HCT116 (cell line): ENCODE measurements at places on chromosomes 12 and 14. TPM values are rescaled to one million over a fixed set of nuclear protein-coding genes. Genes with fewer than 3 reads are reported as not detected.

Gene ARHGAP9
- total RNA-seq: 0.84 TPM

GRCh38 chr12:13452955-13453570 is 256.5 kb downstream of the EMP1 start:
- DNase-seq: no peak

DNA sequence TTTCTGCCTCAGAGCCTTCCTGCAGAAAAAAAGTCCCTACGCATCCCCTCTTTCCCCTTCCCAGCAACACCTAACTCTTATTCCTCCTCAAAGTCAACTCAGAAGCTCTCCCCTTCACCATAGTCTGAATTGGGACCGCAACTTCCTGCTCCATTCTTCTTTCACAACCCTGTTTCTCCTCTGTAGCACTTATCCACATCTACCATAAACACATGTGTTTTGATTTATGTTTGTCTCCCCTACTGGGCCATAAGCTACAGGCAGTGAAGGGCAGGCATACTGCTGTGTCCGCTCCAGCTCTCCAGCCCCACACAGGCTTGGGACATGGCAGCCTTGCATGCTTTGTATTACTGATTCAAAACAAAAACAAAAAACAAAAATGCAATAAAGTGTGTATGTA is 5.9 kb downstream of the SDR9C7 start:
- no peak for DNase-seq

DNA sequence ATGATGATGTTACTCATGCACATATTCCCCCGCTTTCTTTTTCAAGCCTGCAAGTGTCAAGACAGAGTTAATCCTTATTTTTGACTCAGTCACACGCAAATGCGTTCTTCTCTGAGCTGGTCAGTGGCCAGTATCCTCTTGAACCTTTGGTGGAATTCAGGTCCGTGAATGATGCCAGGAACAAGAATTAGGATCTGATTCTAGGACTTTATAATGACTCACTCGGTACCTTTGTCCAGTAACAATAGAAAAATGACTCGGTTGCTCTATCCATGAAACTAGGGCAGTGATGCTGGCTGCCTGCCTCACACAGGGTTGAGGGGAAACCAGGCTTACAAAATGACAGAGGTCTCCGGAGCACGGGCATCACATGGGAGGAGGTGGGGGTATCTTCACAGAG is 185.8 kb upstream of the NUDT4 start:
- no peak for DNase-seq

- no peak for DNase-seq
These were observed 182.3 kb downstream of the TMEM132C start for GRCh38 chr12:128449146-128449894.

GRCh38 chr14:32023540-32023939 is 53.6 kb upstream of the ARHGAP5 start:
- DNase-seq: no peak

DNA sequence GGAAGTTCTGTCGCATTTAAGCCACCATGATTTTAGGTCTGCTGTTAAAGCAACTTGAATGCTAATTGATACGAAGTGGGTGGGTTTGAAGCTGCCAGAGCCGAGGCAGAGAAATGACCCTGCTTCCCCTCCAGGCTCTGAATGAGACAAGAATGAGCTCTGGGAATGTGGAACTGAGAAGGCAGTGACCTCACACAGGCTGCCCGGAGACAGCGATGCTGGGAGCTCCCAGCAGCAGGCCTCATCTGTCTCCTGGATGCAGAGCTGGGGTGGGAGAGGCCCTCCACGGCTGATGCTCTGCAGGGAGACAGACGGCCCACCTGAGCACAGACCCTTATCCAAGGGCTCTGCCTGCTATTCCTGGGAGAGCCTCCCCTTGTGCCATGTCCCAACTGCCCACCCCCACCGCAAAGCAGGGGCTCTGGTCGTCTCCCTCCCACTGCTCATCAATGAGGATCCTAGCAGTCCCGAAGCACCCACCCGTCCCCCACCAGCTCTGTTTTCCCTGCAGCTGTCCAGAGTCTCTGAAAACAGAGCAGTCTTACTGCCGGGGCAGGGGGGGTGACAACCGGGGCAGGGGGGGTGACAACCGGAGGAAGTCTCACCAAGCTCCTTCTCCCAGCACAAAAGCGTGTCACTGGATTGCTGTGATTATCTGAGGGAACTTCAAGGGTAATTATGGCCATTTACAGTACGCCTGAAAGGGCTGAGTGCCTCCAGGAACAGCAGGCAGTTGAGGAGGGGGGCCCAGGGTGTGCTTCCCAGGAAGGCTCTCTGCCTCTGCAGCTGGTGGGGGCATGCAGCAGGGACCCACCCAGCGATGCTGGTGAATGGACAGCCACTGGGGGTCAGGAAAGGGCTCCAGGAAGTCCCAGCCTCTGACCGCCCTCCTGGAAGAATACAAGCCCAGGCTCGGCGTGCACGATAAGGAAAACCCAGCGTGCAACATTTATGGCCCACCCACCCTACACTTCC is 67.8 kb downstream of the CHGA start:
- no peak for DNase-seq

DNA sequence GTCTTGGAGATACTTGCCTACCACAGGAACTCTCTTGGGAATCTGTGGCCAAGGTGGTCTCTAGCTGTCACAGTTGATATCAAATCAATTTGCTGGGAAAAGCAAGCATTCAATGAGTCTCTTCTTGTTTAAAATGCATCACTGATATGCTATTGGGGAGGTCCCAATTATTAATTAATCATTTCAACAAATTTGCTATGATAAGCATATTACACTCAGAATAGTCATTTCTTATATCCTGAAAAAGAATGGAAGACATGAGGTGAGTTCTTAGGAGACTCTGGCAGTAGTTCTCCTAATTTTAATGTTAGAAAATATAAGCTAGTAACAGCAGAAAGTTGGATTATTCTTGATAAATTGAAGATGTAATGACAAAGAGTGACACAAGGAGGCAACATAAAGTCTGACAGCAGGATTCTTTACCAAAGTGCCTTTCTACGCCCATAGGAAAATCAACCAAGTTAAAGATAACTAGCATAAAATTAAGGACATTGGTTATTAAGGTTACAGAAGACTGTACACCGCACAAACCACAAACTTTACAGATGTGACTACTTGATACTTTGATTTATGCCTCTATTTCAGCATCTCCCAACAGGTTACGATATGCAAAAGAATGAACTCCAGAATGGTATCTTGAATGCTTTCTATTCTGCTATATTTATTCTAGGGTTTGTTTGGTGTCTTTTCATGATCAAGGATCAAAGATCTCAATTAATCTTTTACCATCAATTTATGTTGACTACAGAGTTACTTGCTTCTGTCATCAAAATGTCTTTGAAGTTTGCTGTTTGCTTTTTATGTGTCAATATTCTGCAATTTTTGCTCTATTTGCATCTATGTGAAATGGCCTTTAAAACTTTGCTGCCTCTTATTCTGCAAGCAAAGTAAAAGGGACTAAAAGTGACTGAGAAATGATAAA is 349.6 kb upstream of the CLEC14A start:
- DNase-seq: no peak

DNA sequence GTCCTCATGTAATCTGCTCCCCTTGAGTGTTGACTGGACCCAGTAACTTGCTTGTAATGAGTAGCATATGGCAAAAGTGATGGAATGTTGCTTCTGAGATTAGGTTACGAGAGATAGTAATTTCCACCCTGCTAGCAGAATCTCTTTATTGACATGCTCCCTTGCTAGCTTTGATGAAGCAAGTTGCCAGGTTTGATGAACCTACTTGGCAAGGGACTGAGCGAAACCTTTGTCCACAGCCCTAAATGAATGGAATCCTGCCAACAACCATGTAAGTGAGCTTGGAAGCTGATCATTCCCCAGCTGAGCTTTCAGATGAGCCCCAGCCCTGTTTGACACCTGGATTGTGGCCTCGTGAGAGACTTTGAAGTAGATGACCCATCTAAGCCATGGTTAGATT is 120.8 kb upstream of the PLXNC1 start:
- no peak for DNase-seq

DNA sequence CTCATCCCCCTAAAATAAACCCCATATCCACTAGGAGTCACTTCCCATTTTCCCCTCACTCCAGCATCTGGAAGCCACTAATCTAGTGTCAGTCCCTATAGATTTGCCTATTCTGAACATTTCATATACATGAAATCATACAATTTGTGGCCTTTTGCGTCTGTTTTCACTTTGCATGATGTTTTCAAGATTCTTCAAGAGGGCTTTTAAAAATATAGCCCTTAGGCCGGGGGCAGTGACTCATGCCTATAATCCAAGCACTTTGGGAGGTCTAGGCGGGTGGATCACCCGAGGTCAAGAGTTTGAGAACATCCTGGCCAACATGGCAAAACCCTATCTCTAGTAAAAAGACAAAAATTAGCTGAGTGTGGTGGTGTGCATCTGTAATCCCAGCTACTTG is 104.7 kb downstream of the VEZT start:
- DNase-seq: no peak

DNA sequence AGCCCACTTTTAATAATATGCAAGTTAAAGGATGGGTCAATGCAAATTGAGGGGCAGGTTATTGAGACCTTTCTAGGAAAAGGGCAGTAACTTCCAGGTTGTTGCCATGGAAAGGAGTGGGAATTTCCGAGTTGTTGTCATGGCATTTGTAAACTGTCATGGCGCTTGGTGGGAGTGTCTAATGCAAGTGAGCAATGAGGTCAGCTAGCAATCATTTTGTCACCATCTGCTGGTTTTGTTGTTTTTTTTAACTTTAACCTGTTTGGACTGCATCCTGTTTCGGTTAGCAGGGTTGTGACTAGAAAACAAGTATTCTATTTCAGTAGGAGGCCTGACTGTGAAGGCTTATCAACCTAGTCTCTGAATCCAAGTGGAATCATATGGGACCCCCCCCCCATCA is 85.8 kb upstream of the TSPAN11 start:
- DNase-seq: no peak

GRCh38 chr12:94769776-94770759 is 119.7 kb upstream of the TMCC3 start:
- DNase-seq: no peak

GRCh38 chr12:54286042-54287030 is 5.8 kb downstream of the HNRNPA1 start:
- DNase-seq: no peak

GRCh38 chr12:89314060-89314761 is 38.1 kb downstream of the DUSP6 start:
- no peak for DNase-seq

GRCh38 chr12:2264651-2265232 is 212.0 kb downstream of the CACNA1C start:
- no peak for DNase-seq
